Activated CD8-positive, alpha-beta memory T cell treated with anti-CD3 and anti-CD28 coated beads, Interleukin-2, amount 10 ng/mL, durations not matched to agents 7 days and 5 days (primary cell): ENCODE measurements at places on chromosomes 12 and 14. TPM values are rescaled to one million over a fixed set of nuclear protein-coding genes. Genes with fewer than 3 reads are reported as not detected.

Gene LIN7A
- total RNA-seq: not detected

DNA sequence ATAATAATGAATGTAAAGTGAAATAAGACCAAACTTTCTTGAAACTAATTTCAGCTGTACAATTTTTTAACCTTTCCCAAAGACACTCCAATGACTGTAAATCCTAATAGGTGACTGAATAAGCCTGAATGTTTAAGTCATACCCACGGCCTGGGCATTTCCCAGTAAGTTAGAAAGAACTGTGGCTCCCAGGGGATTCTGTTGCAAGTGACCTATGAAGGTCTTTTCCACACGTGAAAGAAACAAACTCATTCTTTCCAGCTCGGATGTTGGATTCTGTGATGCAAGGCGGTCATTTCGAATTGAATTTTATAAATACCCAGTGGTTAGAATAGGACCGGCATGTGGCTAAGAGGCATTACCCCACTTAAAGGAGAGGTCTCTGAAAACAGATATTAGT, 1134.4 kb downstream of the GALC start:
- no peak overlapping the region for H3K4me3 ChIP-seq
- no peak overlapping the region for H3K27ac ChIP-seq
- H3K4me1 ChIP-seq: no peaks in the 10 kb centered on the region
- no peak for DNase-seq
- no peaks in the 10 kb centered on the region for H3K27me3 ChIP-seq
- no peaks in the 10 kb centered on the region for H3K36me3 ChIP-seq

Gene APOLD1
- total RNA-seq: 7.2 TPM

- H3K4me3 ChIP-seq: no peak overlapping the region
- DNase-seq: no peak
- H3K4me1 ChIP-seq: peaks cover 25% of the 10 kb centered on the region
- no peak overlapping the region for H3K27ac ChIP-seq
- no peaks in the 10 kb centered on the region for H3K27me3 ChIP-seq
Observed at GRCh38 chr12:50127546-50127945, 15.5 kb downstream of the COX14 start.

Gene CCDC196
- not detected for total RNA-seq

DNA sequence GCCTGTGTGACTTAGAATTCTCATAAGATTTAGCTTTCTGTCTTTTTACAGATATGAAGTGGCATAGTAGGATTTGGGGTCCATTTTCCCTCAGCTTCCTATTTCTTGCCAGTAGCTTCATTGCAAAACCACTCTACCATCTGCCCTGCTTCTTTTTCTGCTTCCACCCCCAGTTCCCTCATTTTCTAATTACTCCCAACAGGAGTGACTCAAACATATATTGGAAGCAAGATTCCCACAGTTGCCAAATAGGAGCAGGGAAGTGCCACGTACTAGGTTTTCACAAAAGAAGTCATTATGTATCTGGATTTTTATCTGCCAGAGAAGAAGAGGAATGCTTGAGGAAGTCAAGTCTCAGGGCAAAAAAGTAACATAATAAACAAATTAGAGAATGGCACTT, 64.1 kb downstream of the ANO4 start:
- no peaks in the 10 kb centered on the region for H3K27me3 ChIP-seq
- no peak for DNase-seq
- H3K4me3 ChIP-seq: no peak overlapping the region
- no peaks in the 10 kb centered on the region for H3K4me1 ChIP-seq

- peak overlapping the region; percentile 62 for H3K27ac ChIP-seq
- no peak overlapping the region for H3K4me3 ChIP-seq
- peaks cover 30% of the 10 kb centered on the region for H3K36me3 ChIP-seq
Observed at GRCh38 chr12:12540261-12541013, 22.2 kb downstream of the DUSP16 start.

Gene POLE2
- total RNA-seq: 39.9 TPM

GRCh38 chr14:34682787-34683321, 31.5 kb downstream of the CFL2 start:
- DNase-seq: peak; percentile 56
- peaks cover 6% of the 10 kb centered on the region for H3K27me3 ChIP-seq

DNA sequence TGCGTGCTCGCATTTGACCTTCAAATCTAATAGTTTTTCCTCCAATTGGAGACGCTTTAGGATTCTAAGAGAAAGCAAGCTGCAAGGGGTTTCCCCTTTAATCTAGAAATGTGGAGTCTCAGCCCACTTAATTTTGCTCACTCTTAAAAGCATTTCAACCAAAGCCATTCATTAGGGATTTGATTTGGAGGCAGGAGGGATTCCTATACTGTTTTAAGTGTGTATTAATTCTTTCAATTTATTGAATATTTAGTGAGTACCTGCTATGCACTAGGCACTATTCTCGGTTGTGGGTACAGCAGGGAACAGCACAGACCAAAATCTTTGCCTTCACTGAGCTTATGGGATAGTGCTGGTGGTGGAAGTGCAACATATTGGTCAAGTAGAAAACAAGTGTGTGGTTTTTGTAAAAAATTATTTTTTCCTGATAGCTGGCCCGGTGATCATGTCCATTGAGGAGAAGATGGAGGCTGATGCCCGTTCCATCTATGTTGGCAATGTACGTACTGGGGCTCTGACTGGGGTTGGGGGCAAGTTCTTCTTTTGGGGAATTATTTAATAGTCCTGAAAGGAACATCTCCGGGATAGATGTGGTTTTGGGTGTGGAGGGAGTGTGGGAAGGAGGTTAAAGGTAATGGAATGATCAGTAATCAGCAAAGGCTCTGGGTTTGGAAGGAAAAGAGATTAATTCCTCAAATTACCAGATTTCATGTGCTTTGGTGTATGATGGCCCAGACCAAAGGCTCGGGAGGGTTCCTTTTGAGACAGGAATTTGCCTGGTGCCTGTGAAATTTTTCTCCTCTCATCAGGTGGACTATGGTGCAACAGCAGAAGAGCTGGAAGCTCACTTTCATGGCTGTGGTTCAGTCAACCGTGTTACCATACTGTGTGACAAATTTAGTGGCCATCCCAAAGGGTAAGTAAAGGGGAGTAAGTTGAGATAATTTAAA, 1.6 kb downstream of the PABPN1 start:
- H3K27me3 ChIP-seq: no peaks in the 10 kb centered on the region
- peak overlapping the region; percentile 91 for H3K4me3 ChIP-seq
- H3K27ac ChIP-seq: peak overlapping the region; percentile 91
- no peak for DNase-seq

DNA sequence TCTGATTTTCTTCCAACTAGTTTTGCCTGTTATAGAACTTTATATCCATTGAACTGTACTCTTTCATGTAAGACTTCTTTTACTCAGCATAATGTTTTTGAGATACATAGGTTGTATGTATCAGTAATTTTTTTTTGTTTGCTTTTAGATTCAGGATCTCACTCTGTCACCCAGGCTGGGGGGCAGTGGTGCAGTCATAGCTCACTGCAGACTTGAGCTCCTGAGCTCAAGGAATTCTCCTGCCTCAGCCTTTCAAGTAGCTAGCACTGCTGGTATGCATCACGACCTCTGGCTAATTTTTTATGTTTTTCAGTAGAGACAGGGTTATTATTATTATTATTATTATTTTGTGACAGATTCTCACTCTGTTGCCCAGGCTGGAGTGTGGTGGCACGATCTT, 65.0 kb upstream of the DDHD1 start:
- H3K27me3 ChIP-seq: no peaks in the 10 kb centered on the region
- H3K36me3 ChIP-seq: no peaks in the 10 kb centered on the region

DNA sequence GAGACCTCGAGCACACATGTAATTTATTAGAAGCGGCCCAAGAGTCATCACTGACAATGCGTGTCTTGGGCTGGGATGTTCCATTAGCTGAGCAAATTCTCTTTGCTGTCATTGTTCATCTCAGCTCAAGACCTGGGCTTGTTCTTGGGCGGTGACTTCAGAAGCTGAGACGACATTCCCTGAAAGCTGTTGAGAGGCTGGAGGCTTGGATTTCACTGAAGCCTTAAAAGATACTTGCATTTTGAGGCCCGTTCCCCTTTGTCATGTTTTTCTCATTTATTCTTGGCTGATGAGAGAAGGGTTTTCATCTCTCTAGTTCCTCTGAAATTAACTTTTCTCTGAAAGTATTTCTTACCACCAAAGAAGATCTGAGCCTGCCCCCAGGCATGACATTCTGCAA, 16.6 kb upstream of the SUSD6 start:
- no peak overlapping the region for H3K27ac ChIP-seq
- no peak for DNase-seq
- peaks cover 4% of the 10 kb centered on the region for H3K4me1 ChIP-seq
- no peaks in the 10 kb centered on the region for H3K27me3 ChIP-seq
- no peak overlapping the region for H3K4me3 ChIP-seq

DNA sequence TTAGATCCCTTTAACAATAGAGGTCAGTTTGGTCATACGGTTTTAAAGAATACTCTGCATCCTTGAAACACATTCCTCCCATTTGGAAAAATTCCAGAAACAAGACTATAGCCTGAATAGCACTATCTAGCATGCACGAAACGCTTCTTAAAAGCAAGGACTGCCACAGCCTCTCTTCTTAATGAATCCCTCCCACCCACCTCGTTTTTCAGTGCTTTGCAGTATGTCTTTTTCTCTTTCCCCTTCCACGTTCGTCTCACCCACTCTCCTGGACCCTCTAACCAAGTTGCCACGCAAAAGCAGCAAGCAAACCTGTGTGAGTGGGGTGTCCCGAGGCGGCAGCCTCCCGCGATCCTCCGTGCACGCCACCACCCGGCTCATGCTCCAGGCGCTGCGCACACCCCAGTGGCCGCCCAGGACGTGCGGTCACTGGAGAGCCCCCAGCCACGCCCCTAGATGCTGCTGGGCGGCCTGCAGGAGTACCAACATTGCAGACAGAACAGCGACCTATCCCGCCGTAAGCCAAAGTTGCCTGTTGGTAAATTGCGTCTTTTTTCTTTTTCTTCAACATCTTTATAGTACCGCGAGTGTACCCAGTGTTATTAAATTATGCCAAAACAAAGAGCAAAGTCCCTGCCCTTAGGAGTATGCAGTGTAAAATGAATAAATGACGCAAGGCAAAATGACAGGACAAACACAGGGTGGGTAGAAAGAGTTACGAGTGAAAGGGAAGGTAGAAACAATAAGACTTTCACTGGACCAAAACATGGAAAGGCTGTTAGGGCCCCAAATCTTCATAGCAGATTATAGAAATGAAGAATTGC, at the start of gene SLC38A4:
TSS of gene SLC38A4 (minus strand) at position 407 of the 824 bp plus-strand sequence. CDS start 32,926 bp downstream, outside the sequence.
- no peak within 1 kb of the TSS for H3K4me3 ChIP-seq
- no peak within 1 kb of the TSS for H3K27ac ChIP-seq
- H3K36me3 ChIP-seq: no peaks in the 10 kb centered on the region
- no peak for DNase-seq
- H3K27me3 ChIP-seq: peaks cover 67% of the 10 kb centered on the region

Gene C1R
- 5.3 TPM for total RNA-seq

- H3K27ac ChIP-seq: no peak overlapping the region
- H3K4me1 ChIP-seq: no peaks in the 10 kb centered on the region
- no peak for DNase-seq
- H3K4me3 ChIP-seq: no peak overlapping the region
- H3K27me3 ChIP-seq: peaks cover 4% of the 10 kb centered on the region
Observed at GRCh38 chr14:90345239-90345557, 13.5 kb upstream of the NRDE2 start.
